Activated CD8-positive, alpha-beta memory T cell treated with anti-CD3 and anti-CD28 coated beads for 1 hour (primary cell): ENCODE measurements at places on chromosomes 6 and 20.

DNA sequence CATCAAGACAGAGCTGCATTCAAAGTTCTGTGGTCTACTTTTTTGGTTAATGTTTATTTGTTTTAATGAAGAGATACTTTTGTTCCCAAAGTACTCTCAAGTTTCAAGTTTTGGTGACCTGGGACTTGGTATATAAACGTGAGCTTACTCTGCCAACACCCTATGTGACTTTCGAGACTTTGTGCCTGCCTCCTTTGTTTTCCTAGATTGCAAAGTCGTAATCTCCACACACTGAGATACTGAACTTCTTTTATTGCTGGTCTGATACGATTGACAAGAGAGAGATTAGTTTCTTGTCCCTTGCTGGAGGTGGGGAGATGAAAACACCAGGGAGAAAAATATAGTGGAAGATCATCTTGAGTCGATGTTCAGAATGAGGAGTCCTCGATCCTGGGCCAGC, 27.9 kb downstream of the PCNA start:
- DNase-seq = no peak

DNA sequence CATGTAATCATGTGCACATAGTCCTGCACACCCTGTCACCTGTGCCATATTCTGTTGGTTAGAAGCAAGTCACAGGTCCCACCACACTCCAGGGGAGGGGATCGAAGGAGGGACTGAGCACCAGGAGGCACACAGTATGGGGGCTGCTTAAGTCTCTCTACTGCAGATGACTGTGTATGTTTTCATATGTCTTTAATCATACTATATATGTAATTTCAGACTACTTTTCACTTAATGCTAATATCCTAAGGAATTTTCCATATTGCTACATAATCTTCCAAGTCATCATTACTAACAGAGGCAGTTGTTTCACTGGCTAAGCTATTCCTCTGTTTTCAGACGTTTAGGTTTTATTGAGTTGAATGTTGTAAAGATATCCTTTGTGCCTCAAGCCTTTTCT, 10.8 kb downstream of the EFCAB8 start:
- no peak for DNase-seq

- no peak for DNase-seq
Observed at GRCh38 chr6:52373151-52373690, 11.3 kb downstream of the PAQR8 start.

GRCh38 chr6:162157167-162157870, 570.2 kb downstream of the PRKN start:
- DNase-seq = no peak

DNA sequence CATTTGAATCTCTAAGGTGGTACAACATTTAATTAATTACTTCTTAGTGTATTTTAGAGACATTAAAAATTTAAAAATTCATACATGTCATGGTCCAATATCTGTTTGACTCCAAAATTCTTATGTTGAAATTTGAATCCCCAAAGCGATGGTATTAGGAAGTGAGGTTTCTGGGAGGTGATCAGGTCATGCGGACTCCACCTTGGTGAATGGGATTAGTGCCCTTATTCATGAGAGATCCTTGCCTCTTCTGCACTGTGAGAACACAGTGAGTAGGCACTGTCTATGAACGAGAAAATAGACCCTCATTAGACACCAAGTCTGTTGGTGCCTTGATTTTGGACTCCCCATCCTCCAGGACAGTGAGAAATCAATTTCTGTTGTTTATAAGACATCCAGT, 254.7 kb downstream of the PTPRK start:
- DNase-seq = no peak

DNA sequence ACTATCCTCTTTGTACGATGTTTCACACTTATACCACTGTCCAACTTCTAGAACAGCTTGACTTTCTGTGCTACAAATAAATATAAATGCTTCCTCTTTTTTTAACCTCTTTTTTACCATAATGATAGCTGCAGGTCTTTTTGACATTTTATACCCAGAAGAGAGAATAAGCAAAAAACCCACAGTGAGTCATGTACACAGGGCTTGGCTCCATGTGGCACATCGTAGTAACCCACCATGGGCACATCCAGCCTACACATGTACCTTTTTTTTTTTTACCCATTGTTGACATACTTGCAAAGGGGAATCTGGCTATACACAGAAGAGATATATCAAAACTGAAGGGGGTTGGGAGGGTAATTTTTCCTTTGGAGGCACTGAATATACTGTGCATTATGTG, 59.5 kb upstream of the RSPO3 start:
- no peak for DNase-seq

DNA sequence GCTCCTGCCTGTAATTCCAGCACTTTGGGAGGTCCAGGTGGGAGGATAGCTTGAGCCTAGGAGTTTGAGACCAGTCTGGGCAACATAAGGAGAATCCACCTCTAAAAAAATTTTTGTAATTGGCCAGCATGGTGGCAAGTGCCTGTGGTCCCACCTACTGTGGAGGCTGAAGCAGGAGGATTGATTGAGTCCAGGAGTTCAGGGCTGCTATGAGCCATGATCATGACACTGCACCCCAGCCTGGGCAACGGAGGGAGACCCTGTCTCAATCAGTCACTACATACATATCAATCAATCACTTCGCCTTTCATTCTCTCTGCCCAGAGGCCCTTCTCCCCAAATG, 1.1 kb upstream of the STK38 start:
- DNase-seq = no peak
